ENCODE measurements at places on chromosomes 12 and 14. TPM values are rescaled to one million over a fixed set of nuclear protein-coding genes. Genes with fewer than 3 reads are reported as not detected.

IL23A gene
- 0.33 TPM for polyA plus RNA-seq

DNA sequence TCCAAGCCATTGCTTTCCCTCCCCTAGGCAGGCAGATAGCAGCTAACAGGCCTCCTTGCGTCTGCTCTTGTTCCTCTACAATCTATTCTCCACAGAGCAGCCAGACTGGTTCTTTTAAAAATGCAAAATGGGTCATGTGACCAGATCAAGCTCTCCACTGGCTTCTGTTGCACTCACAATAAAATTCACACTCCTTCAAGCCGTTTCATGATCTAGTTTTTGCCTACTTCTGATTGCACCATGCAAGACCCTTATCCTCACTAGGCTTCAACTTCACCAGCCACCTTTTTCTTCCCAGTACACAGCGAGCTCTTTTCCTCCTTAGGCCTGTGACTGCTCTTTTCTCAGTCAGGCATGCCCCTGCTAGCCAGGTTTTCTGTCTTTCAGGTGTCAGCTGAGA, 6.1 kb upstream of the KRAS start:
- no peak for DNase-seq
- H3K36me3 ChIP-seq: no peaks in the 10 kb centered on the region
- peaks cover 67% of the 10 kb centered on the region for H3K4me1 ChIP-seq
- no peaks in the 10 kb centered on the region for H3K27me3 ChIP-seq
- no peak overlapping the region for H3K27ac ChIP-seq
- H3K4me3 ChIP-seq: peak overlapping the region; percentile 1

- peak; percentile 32 for DNase-seq
- no peaks in the 10 kb centered on the region for H3K36me3 ChIP-seq
- H3K4me3 ChIP-seq: peak overlapping the region; percentile 65
- H3K4me1 ChIP-seq: peaks cover 34% of the 10 kb centered on the region
- no peak overlapping the region for H3K27ac ChIP-seq
- no peaks in the 10 kb centered on the region for H3K27me3 ChIP-seq
Observed at GRCh38 chr12:56487448-56488040, 417 bp downstream of the GLS2 start.

DNA sequence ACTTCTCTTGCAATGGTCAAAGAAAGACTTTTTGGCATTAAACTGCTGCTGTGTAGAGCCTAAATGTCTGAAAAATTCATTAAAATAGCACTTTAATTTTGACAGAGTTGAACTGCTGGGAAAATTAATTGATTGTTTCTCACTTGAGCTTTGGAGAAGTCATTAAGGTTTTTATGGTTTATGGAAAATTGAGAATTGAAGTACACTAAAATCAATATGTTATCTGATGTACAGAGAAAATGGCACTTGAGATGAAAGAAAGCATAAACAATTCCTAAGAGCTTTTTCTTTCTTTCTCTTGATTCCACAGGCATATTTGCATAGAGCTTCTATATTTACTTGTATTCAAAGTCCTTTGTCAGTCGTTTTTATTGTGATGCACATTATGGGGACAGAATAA, 188.5 kb upstream of the CAND1 start:
- no peaks in the 10 kb centered on the region for H3K27me3 ChIP-seq
- no peak for DNase-seq
- no peak overlapping the region for H3K27ac ChIP-seq
- no peaks in the 10 kb centered on the region for H3K36me3 ChIP-seq

DNA sequence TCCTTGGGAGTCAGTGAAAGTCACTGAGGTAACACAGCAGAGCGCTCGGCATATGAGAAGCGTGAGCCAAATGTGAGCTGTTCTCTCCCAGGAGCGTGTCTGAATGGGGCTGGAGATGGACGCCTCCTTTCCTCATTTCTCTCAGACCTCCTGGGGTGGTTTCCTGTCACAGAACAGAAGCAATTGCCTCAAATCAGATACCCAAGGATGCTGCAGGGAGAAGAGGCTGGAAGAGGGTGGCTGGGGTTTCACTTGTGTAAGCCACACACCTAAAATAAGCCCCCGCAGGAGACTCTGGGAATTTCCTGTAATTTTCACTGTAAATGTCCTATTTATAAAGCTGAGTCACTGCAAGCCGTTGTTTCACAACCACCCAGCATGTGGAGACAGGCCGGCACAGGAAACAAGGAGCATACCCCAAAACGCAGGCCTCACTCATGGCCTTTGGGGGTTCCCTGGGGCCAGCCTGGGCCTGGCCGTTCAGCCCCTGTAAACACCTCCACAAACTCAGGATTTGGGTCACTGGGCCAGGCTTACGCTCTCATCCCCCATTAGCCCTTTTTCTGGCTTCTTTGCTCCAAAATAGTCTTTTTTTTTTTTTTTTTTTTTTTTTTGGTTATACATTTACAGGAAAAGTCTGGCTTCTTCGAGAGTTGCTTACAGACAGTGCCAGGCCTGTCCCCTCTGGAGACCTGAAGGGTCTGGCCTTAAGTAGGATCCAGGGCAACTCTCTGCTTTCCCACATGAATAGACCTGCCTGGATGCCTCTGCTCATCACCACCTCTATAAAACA, 55.3 kb downstream of the VCPKMT start:
- H3K27ac ChIP-seq: peak overlapping the region; percentile 88
- H3K36me3 ChIP-seq: no peaks in the 10 kb centered on the region
- peak overlapping the region; percentile 63 for H3K4me3 ChIP-seq
- peak; percentile 89 for DNase-seq
- peaks cover 54% of the 10 kb centered on the region for H3K4me1 ChIP-seq

AQP2 gene
- not detected for polyA plus RNA-seq

- H3K27me3 ChIP-seq: peaks cover 64% of the 10 kb centered on the region
- H3K4me1 ChIP-seq: no peaks in the 10 kb centered on the region
- H3K27ac ChIP-seq: no peak overlapping the region
- no peak overlapping the region for H3K4me3 ChIP-seq
Observed at GRCh38 chr12:2690348-2691005, 104.3 kb upstream of the FKBP4 start.

DNA sequence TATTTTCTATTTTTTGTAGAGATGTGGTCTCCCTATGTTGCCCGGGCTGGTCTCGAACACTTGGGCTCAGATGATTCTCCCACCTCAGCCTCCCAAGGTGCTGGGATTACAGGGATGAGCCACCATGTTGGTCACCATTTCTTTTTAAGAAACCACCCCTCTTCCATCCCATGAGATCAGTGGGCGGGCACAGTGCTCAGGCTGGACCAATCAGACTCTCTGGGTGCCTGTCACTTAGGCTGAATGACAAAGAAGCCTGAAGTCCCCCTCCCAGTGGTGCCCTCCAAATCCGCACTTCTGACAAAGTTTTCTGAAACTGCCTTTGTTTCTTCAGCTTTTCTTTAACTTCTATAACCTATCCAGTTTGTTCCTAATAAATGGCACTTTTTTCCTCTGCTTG, 48.2 kb downstream of the CALM1 start:
- no peaks in the 10 kb centered on the region for H3K36me3 ChIP-seq
- peaks cover 21% of the 10 kb centered on the region for H3K4me1 ChIP-seq
- H3K27ac ChIP-seq: no peak overlapping the region
- DNase-seq: no peak
- 0 out of 3 replicates have a peak, but pooled peaks cover 3% of the 10 kb centered on the region for H3K27me3 ChIP-seq
- H3K4me3 ChIP-seq: no peak overlapping the region

HPD gene
- 195 TPM for polyA plus RNA-seq

DNA sequence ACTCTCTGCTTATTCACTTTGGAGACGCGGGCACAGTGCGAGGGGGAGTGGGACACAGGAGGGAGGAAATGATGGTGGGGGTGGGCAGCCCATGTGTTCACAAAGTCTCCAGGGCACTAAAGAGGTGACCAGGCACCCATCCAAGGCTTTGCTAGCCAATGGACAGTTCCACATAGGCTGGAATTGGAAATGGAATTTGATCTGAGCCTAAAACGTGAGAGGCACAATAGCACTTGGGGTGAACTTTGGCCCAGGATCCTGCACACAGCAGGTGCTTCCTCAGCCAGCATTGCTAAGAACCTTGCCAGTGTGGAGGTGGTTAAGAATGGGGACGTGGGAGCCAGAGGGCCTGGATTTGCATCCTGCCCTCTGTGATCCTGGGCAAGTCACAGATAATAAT, 193.8 kb downstream of the CHST11 start:
- no peaks in the 10 kb centered on the region for H3K36me3 ChIP-seq
- H3K4me1 ChIP-seq: no peaks in the 10 kb centered on the region
- no peak overlapping the region for H3K27ac ChIP-seq
- no peak overlapping the region for H3K4me3 ChIP-seq
- DNase-seq: no peak
- H3K27me3 ChIP-seq: no peaks in the 10 kb centered on the region

- H3K4me1 ChIP-seq: no peaks in the 10 kb centered on the region
- no peaks in the 10 kb centered on the region for H3K36me3 ChIP-seq
- H3K4me3 ChIP-seq: no peak overlapping the region
- H3K27me3 ChIP-seq: no peaks in the 10 kb centered on the region
- no peak for DNase-seq
Observed at GRCh38 chr12:77555074-77555473, 275.6 kb upstream of the NAV3 start.

GRCh38 chr12:70822412-70822811, 98.1 kb downstream of the PTPRR start:
- H3K4me3 ChIP-seq: no peak overlapping the region
- H3K36me3 ChIP-seq: no peaks in the 10 kb centered on the region
- H3K27me3 ChIP-seq: no peaks in the 10 kb centered on the region
- DNase-seq: no peak
- no peak overlapping the region for H3K27ac ChIP-seq

GRCh38 chr12:118319627-118320026, 53.1 kb downstream of the TAOK3 start:
- H3K36me3 ChIP-seq: no peaks in the 10 kb centered on the region
- H3K4me1 ChIP-seq: no peaks in the 10 kb centered on the region
- no peak overlapping the region for H3K27ac ChIP-seq
- H3K4me3 ChIP-seq: no peak overlapping the region
- no peaks in the 10 kb centered on the region for H3K27me3 ChIP-seq

POTEM gene
- polyA plus RNA-seq: not detected

- H3K27me3 ChIP-seq: no peaks in the 10 kb centered on the region
- DNase-seq: no peak
- H3K36me3 ChIP-seq: no peaks in the 10 kb centered on the region
- no peak overlapping the region for H3K4me3 ChIP-seq
- peaks cover 8% of the 10 kb centered on the region for H3K4me1 ChIP-seq
Observed at GRCh38 chr14:68203871-68204270, 384.3 kb downstream of the RAD51B start.

RHNO1 gene
- 49.6 TPM for polyA plus RNA-seq

PMEL gene
- 3.3 TPM for polyA plus RNA-seq

- H3K4me3 ChIP-seq: no peak overlapping the region
- H3K27me3 ChIP-seq: peaks cover 2% of the 10 kb centered on the region
- H3K36me3 ChIP-seq: no peaks in the 10 kb centered on the region
- DNase-seq: no peak
Observed at GRCh38 chr12:3913278-3913677, 40.1 kb upstream of the PARP11 start.

- no peaks in the 10 kb centered on the region for H3K4me1 ChIP-seq
- no peak for DNase-seq
- no peak overlapping the region for H3K27ac ChIP-seq
- H3K4me3 ChIP-seq: no peak overlapping the region
- no peaks in the 10 kb centered on the region for H3K27me3 ChIP-seq
- H3K36me3 ChIP-seq: peaks cover 20% of the 10 kb centered on the region
Observed at GRCh38 chr14:30638926-30639325, 16.8 kb downstream of the SCFD1 start.

DNA sequence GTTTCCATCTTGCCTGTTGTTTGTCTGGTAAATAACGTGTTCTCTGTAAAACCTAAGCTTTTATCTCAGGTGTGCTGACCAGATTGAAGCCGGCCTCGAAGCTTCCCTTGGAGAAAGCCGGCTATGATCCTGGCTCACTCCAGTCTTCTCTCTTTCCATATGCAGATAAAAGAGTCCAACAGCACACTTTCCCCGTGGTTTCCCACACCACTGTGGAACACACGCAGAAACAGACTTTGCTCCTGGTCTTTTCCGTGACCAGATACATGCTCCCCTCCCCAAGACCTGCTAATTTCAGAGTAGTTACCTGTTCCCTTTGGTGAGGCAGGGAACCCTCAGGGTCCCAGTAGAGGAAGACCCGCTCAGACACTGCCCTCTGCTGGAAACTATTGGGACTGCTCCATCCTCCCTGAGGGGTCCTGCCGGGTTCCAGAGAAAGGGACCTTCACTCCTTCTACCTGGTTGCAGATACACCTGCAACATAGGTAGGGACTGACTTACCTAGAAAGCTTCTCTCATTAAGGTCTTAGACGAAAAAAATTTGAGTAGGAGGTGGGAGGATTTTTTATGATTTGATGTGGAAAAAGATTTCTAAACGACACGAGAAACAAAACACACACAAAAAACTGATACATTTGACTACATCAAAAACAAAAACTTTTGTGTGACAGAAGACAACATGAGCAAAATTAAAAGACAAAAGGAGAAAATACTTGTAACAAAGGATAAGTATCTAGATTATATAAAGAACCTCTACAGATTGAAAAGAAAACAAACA, 415.4 kb upstream of the CCDC196 start:
- no peak overlapping the region for H3K27ac ChIP-seq
- no peak overlapping the region for H3K4me3 ChIP-seq
- no peaks in the 10 kb centered on the region for H3K4me1 ChIP-seq
- no peaks in the 10 kb centered on the region for H3K36me3 ChIP-seq

KNTC1 gene
- 26.9 TPM for polyA plus RNA-seq

GRCh38 chr12:69834576-69834975, 9.5 kb downstream of the MYRFL start:
- H3K36me3 ChIP-seq: no peaks in the 10 kb centered on the region
- H3K27ac ChIP-seq: no peak overlapping the region
- H3K4me3 ChIP-seq: no peak overlapping the region
- peaks cover 15% of the 10 kb centered on the region for H3K4me1 ChIP-seq
- no peaks in the 10 kb centered on the region for H3K27me3 ChIP-seq
- DNase-seq: no peak

GRCh38 chr12:73632661-73633060, 905.0 kb upstream of the ATXN7L3B start:
- no peak overlapping the region for H3K27ac ChIP-seq
- no peaks in the 10 kb centered on the region for H3K36me3 ChIP-seq
- DNase-seq: no peak

DNA sequence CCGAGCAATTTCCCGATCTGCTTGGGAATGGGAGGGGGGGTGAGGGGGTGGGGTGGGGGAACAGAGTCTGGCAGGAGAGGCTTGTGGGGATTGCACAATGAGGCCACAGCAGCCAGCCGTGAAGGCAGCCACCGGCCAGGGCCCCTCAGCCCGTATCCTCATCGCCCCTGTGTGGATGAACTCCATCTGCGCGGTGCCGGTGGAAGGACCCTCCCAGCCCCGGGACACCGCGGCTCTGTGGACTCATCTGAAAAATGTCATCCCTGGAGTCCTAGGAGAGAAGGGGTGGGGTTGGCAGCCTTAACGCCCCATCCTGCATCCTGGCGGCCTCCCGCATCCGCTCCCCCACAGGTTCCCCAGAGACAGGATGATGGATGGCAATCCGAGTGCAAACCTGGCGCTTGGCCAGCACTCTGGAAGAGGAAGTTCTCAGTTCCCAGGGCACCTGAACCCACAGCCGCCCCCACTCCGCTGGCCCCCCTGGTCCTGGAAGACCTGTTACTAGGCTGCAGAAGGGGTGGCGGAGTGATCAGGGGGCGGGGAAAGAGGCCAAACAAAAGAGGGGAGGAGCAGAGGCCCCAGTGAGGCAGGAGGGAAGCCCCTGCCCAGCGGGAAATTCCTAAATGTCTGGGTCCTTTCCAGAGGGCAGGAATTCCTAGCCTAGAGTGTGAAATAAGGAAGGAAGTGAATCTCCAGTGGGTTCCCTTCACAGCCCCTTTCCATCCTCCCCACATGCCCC, 1.2 kb upstream of the TNFAIP2 start:
- peak; percentile 74 for DNase-seq
- no peak overlapping the region for H3K27ac ChIP-seq
- peaks cover 48% of the 10 kb centered on the region for H3K4me1 ChIP-seq
- peak overlapping the region; percentile 37 for H3K4me3 ChIP-seq

All from HepG2 (cell line).